ENCODE measurements at places on chromosomes 7 and 10.
A peak's percentile ranks its signal among the peaks of the same experiment; 100 is the strongest.

DNA sequence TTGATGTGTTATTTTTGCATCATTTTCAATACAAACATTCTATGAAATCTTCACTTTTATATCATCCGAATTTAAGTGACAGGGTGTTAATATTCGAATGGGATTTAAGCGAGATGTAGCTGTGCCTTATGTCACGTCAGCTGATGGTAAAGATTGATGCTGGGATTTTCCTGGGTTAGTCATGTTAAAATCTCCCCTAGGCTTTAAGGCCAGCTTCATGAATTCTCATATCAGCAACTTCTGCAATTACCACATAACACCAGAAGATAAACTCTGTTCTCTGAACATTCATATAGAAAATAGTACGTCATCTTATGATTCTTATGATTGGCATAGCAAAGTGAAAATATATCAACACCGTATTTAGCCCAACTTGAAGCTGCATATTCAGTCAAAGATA, 669.2 kb downstream of the PCDH15 start:
- DNase-seq, result no peak

GRCh38 chr10:106826716-106827115, 337.8 kb downstream of the SORCS1 start:
- DNase-seq, result no peak

- no peak for DNase-seq
These were observed 947.1 kb downstream of the GRM8 start for GRCh38 chr7:126305671-126306070.

DNA sequence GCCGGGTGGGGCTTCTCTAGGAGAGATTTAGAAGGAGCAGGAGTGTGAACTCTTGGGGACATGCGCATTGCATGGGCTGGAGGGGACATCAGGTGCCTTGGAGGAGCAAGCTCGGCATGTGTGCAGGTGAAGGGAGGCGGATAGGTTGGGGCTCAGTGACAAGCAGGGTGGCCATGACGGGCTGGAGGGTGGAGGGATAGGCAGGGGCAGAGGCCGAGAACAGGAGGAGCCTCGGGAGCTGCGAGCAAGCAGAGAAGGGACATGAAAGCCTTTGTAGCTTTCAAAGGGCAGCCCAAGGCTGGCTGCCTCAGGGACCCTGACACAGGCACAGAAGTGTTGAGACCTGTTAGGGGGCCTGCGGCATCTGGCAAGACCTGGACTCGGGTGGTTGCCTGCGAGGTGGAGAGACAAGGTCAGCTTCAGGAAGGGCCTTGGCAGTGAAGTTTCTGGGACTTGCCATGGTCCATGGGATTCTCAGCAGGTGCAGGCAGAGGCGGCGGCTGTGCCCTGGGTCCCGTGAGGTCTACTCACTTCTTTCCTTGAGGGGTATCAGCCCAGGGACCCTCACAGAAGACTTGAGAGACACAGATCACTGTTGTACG, 664.8 kb downstream of the SDK1 start:
- no peak for DNase-seq

GRCh38 chr10:110419265-110419664, 78.4 kb upstream of the DUSP5 start:
- DNase-seq, result no peak

- no peak for DNase-seq
These were observed 58.6 kb downstream of the JAKMIP3 start for GRCh38 chr10:132124201-132124920.

DNA sequence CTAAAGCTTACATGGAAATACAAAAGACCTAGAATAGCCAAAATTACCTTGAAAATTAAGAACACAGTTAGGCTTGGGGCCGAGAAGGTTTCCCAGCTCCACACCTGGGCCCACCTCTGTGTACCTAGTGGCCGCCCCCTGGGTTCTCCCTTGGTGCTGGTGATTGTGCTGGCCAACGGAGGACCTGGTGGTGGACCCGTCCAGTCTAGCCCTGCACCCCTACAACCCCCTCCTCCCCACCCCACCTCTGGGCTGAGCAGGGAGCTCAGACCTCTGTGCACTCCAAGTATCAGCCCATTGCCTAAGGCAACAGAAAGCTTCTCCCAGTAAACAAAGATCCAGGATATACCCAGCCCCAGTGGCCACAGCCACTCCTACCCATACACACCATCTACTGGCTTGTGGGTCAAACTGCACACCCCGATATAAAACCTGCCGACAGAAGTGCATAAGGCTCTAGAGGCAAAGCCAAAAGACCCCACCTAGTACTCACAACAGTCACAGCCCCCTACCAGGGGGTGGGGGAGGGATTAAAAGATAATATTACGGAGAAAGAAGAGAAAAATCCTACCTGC, 105.0 kb upstream of the DIP2C start:
- no peak for DNase-seq

GRCh38 chr7:45224832-45225231, 67.2 kb downstream of the RAMP3 start:
- DNase-seq, result no peak

- DNase-seq, result no peak
These were observed 239.0 kb upstream of the KLF6 start for GRCh38 chr10:4024027-4024426.

DNA sequence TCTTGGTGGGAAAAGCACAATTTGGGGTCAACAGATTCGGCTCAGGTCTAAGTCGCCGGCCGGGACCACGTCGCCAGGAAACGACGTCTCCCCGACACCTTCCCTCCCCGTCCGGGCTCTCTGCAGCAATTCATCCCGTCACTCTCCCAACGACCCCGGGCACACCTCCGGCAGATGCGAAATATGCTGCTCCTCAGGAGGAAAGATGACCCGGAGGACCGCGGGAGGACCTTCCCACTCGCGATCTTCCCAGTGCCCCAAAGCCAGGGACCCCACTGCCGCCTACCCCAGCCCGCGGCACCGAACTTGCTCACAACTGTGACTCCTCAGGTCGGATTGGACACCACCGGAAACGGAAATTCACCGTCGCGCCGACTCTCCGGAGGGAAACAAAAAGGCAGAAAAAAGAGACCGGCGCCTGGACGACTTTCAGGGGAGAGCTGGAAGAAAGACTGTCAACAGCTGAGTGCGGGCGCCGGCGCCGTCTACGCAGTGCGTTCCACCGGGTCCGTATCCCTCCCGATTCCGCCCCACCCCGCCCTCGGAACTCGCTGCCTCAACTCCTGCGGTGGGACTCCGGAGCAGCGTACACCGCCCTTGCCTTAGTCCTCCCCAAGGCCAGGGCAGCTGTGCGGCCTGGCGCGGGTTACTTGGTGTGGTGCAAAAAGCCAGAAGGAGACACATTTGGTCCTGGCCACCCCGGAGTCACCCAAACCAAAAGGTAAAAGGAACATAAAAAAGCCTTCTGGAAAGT, 13.8 kb upstream of the SEC24C start:
- DNase-seq, result peak; percentile 84

DNA sequence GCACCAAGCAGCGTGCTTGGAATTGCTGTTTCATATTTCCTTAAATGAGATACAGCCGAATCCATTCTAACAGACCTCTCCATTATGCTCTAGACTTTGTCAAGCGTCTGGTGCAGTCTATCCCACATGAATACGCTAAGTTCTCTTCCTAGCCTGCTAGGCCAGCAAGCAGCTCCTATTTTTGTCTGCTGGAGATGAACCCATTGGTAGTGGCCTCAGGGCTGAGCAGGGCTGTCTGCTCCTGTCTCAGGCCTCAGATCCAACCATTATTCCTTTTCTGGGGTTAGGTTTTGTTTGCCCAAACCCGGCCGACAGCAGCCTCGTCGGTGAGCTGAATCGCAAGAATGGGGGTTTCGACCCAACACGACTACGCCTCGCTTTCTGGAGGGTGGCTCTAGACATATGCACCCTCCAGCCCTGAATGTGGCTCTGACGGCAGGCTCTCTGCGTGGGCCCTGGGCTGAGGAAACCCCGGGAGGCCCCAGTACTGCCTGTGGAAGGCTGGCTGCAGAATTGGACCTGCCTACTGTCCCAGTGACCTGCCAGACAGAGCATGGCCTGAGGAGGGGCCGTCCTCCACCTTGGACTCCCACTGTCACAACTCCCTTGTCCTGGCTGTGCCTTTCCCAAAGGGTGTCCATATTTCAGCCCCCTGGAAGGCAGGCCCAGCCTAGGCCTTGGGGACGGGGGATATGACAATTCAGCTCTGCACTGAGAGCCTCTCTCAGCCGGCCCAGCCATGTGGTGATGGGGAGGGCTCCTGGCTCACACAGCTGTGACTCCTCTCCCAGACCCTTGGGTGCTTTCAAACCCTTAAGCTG, 267.9 kb upstream of the TCERG1L start:
- DNase-seq, result no peak

- no peak for DNase-seq
These were observed 14.5 kb downstream of the PSAP start for GRCh38 chr10:71836596-71836974.

DNA sequence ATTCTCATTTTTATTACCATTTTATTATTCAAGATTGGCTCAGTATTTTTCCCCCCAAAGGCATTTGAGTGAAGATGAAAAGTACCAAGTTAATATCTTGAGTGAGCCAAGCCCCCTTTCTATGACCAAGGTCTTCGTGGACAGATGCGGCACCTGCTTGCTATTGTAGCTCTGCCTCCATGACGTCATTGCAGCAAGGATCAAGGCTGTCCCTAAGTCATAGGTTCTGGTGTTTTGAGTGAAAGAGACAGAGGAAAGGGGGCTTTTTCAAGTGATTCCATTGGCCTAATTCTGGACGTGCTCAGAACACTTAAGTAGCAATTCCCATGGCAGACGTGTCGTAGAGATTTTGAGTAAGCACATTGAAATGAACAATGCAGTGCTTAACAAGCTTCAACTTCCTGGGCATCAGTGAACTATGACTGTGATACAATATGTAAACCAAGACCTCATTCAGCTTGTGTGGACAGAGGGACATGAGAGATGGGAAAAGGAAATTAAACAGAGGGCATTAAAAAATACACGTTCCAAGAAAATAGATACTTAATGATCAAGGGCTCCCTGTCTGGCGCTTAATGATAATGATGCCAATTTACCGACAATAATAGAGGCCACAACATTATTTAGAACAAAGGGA, 248.7 kb upstream of the NPVF start:
- DNase-seq, result no peak

DNA sequence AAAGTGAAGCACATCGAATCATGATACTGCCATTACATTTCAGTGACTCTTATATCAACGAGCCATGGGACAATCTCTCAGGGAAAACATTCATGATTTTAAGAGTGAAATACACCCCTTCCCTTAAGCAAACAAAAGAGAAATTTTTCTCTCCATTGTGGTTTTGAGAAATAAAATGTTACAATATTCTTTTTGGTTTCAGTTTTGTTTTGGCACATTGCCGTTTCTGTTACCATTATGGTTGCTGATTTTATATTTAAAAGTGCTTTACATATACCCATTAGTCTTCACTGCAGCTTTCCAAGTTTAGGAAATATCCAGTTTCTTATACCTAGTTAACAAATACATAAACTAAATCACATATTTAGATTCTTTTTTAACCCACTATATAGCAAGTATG, 126.8 kb upstream of the SEM1 start:
- no peak for DNase-seq

DNA sequence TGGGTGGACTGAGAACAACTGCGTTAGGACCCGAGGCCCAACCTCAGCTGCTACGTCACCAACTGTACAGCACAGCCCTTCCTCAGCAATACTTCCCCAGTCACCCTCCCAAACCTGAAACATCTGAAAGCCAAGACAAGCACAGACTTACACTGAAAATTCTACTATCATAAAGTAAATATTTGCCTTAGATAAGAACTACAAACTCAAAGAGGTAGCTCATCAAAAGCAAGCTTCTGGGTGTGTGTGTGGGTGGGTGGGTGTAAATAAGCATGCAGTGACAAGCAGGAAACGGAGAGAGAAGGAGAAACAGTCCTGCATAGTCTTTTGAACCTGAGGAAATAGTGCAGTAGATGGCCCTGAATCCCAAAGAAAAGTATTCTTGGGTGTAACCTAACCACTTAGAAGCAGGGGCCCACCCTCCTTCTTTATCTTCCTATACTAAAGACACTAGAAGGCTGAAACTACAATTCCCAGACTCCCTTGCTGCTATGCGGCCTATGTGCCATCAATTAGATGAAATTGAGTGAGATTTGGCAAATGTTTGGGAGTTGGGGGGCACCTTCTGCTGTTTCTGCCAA, 18.7 kb downstream of the SLC25A13 start:
- DNase-seq, result no peak

GRCh38 chr10:78853864-78854263, 214.9 kb upstream of the ZMIZ1 start:
- DNase-seq, result no peak

- no peak for DNase-seq
These were observed 344.3 kb downstream of the GLRX3 start for GRCh38 chr10:130480491-130480890.

GRCh38 chr10:62812672-62813439, 3.3 kb downstream of the EGR2 start:
- no peak for DNase-seq

DNA sequence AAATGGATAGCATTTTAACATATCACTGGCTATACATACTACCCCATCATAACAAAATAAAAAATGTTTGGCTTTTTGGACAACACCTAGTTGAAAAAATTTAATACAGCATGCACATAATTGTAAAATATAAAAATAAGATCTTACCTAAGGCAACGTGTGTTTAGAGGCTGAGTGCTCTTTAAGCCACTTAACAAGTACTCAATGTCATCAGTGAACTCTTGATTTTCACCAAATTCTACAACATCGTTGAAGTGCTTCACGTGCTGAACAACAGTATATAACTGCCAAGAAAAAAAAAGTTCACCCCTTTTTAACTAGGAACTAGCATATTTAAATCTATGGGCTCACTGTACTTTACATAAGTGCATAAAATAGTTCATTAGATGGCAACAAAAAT, 49.5 kb downstream of the WAPL start:
- no peak for DNase-seq

DNA sequence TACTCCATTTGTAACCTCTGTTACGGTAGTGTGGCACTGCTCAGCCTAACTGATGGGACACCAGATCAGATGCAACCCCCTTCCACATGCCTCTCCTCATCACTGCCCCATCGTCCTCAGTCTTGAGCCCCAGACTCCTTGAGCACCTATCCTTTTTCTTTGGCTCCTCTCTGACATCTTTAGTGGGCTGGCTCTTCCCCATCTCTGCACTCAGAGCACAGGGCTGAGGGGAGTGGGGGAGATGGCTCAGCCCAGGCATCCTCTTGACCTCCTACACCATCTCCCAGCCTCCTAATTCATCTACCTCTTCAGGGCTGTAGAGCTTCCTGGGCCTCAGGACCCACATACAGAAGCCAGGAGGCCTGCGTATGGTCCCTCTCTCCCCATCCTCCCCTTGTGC, 1.5 kb upstream of the POLM start:
- DNase-seq, result no peak

- DNase-seq, result no peak
These were observed 126.6 kb downstream of the PTPN20 start for GRCh38 chr10:47037654-47038425.

GRCh38 chr10:91896212-91896756, 13.0 kb downstream of the FGFBP3 start:
- no peak for DNase-seq
